ENCODE measurements at places on chromosomes 4 and X. TPM values are rescaled to one million over a fixed set of nuclear protein-coding genes. Genes with fewer than 3 reads are reported as not detected.

Gene IL2
- 1.1 TPM for total RNA-seq

Gene C1QTNF7
- not detected for total RNA-seq

Gene STATH
- not detected for total RNA-seq

Gene TMEM271
- not detected for total RNA-seq

Gene WDFY3
- total RNA-seq: 0.66 TPM

Gene FREM3
- not detected for total RNA-seq

Gene SATL1
- 0.09 TPM for total RNA-seq

Gene WDR17
- 0.26 TPM for total RNA-seq

Gene LRIT3
- total RNA-seq: 0.23 TPM

Gene KCTD8
- not detected for total RNA-seq

Gene NUDT9
- total RNA-seq: 9.6 TPM

Gene GPAT3
- total RNA-seq: 25.9 TPM

Gene FAM9B
- total RNA-seq: not detected

Gene MAGED4B
- total RNA-seq: 0.82 TPM

Gene ITIH6
- total RNA-seq: not detected

Gene LGI2
- not detected for total RNA-seq

Gene SYTL4
- total RNA-seq: not detected

Gene SCRG1
- not detected for total RNA-seq

DNA sequence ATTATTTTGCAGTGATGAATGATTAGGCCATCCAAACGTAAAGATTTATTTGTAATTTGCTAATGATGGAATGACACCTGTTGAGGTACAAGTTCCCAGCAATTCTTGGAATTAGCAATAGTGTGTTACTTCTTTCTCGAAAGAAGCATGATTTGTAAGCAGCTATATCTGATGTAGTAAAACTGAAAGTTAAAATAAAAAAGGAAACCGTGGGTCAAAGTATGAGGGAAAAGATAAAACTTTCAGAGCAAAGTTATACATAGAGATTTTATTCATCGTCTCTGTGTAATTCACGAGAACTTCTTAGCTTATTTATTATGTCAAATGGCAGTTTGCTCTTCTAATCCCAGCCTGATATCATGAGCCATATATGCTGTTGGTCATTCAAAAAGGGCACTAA, 59.0 kb downstream of the NFKB1 start:
- DNase-seq: no peak

- DNase-seq: no peak
These were observed 2.5 kb downstream of the ARSJ start for GRCh38 chr4:113976741-113977525.

DNA sequence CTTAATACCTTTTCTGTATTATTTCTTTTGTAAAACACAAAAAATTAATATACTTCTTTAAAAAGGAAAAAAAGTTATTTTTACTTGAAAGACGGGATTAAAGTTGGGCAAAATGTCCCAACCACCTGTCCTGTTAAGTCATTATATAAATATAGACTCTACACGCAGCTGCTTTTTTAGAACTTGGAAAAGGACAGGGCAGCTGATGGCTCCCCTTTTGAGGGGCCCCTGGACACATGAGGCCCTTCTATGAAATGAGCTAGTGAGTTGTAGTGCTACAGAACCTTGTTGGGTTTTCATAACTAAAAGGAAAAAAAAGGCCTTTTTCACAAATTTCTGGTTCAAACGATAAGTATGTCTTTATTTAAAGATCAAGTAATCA, 600 bp upstream of the BEX2 start:
- no peak for DNase-seq

- no peak for DNase-seq
These were observed 115.7 kb upstream of the GATB start for GRCh38 chr4:151876381-151876988.

GRCh38 chr4:93810340-93810992, 18.1 kb upstream of the ATOH1 start:
- no peak for DNase-seq

DNA sequence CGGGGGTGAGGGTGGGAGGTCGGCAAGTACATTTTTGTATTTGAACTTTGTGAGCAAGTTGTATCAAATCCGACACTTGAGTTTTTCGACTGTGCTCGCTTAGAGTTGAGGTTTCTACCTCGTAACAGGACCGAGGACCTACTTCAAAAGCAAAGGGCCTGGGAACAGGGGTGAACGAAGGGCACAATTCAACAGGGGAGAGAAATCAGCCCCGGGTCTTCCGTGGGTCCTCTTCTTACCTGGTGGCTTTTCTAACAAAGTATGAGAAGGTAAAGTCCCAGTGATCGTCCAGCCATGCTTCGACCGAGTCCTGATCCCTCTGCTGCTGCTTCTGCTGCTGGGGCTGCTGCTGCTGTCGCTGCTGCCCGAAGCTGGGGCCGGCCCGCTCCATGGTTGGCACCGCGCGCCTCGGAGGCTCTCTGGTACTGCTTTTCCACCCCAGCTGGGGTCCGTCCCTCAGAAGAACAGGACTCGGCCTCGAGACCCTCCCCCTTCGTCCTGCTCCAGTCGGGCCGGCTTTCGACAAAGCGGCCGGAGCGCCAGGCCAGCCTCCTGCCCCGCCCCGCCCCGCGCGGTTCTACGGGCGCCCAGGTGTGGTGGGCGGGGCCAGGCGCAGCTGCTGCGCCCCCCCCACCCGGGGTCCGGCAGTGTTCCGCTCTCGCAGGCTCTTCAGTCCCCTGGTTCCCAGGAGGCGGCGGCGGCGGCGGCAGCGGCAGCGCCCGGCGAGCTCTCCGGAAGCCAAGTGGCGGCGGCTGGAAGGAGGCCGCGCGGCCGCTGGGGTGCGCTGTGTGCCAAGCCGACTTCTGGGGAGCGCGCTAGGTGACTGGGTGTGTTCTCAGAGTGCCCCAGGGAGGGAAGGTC, at the start of gene PDE5A:
TSS of gene PDE5A (minus strand) at position 524 of the 861 bp plus-strand sequence. CDS start at position 391, 133 bp downstream.
- peak; percentile 83 for DNase-seq

GRCh38 chrX:130197464-130197863, 25.7 kb downstream of the RAB33A start:
- DNase-seq: no peak

DNA sequence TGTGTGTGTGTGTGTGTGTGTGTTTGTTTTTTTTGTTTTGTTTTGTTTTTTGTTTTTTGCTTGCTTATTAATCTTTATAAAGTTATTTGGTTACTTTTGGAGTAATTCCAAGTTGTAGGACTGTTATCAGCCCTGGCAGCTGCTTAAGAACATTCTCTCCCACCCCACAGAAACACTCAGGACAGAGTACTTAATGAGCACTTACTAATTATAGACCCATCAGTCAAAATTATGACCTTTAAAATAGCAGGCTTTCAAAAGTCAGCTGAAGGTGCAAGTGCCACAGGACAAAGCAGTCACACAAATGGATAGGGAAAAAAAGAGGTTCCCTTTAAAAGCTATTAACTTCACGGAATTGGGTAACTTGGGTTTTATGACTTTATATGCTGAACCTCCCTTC, 69.0 kb downstream of the BEND2 start:
- DNase-seq: no peak

- DNase-seq: no peak
These were observed 1077.6 kb downstream of the FAM133A start for GRCh38 chrX:94751611-94752010.

- no peak for DNase-seq
These were observed 655.2 kb downstream of the RAPGEF2 start for GRCh38 chr4:159758061-159758460.

DNA sequence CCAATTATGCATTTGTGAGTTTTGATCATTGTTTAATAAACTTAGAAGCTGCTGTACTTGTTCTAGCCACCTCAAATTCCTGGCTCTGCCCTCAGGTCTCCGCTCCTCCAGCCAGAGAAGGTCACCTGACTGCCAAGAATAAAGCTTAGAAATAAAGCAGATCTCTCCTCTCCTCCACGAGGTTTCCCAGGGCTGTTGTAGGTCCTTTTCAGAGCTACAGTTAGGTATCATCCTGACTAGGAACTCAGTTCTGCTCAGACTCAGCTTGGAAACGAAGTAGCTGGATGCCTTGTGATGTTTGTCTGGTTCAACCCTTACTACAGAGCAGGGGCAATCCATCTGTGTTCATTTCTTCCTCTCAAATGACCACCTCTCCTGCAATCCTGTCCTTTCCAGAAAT, 79.1 kb upstream of the RAPGEF2 start:
- no peak for DNase-seq

DNA sequence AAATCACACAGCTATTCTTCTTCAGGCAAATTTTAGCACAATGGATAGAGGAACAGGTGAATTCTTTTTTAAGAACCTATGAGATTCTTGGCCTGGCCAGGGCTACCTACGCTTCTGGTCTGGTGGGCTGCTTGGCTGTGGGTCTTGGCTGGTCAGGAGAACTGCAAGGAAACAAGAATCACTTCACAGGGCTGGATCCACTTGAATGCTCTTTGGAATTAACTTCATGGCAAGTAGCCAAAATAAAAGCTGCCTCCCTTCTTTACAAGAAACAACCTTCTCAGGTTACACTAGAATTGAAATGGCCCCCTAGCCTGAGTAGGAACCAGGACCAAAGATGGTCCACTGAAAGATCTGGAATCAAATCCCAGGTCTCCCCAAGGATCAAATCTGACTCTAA, 519.1 kb downstream of the IQCM start:
- no peak for DNase-seq

- no peak for DNase-seq
These were observed 57.1 kb downstream of the MAML3 start for GRCh38 chr4:140096921-140097320.

- no peak for DNase-seq
These were observed 165.7 kb upstream of the STS start for GRCh38 chrX:6981718-6982406.

DNA sequence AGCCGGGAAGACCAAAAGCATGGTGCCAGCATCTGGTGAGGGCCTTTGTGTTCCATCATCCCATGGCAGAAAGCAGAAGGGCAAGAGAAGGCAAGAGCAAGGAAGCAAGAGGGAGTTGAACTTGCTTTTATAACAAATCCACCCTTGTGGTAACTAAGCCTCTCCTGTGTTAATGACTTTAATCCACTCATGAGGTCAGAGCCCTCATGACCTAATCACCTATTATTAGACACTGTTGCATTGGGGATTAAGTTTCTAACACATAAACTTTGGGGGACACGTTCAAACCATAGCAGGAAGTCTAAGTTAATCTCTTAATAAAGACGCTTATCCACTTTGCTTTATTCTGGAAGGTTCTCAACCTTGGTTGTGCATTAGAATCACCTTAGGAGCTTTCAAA, 12.5 kb upstream of the PCYT1B start:
- DNase-seq: no peak

- no peak for DNase-seq
These were observed 114.5 kb upstream of the PCDH7 start for GRCh38 chr4:30605616-30606190.

GRCh38 chrX:30364229-30364628, 55.0 kb upstream of the NR0B1 start:
- no peak for DNase-seq

- no peak for DNase-seq
These were observed 44.1 kb upstream of the SH3RF1 start for GRCh38 chr4:169314906-169315305.

- DNase-seq: no peak
These were observed 287.4 kb downstream of the NR3C2 start for GRCh38 chr4:148154769-148155168.

DNA sequence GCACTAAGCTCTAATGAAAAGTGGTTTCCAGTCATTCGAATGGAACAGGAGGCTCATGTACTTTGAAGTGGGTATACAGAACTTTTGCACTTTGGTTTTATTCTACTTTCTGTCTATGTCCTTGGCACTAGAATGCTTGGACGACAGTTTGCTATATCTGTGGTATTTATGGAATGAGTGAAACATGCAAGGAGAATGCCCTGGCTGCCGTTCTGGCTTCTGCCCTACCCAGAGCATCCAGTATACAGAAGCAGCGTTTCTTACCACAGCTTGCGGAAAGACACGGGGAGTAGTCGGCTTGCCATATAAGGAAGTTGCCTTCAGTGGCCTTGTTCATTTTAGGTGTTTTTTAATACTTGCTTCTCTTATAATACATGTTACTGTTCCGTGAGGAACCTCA, 98.0 kb downstream of the TBL1X start:
- DNase-seq: no peak

DNA sequence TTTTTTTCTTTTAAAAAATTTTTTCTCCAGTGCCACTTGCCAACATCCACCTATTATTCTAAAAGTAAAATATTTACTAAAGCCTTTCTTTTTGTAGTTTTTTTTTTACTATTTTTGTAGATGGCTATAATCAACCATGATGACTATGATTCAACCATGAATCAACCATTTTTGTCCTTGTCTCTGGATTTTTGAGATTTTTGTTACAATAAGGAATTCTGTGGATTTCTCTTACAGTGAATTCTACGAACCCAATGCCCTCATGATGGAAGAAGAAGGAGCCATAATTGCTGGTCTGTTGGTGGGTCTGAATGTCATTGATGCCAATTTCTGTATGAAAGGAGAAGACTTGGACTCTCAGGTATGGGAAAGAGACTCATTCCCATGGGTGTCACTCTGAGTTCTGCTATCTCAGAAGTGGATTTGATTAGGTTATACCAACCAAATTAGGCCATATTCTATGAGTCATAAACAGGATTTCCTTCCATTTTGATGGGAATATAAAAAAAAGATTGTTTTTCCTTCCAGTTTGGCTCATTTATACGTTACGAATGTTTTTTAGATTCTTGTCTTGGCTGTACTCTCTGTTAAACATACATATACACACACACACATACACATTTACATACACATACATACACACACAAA, 46.7 kb downstream of the RUFY3 start:
- no peak for DNase-seq

DNA sequence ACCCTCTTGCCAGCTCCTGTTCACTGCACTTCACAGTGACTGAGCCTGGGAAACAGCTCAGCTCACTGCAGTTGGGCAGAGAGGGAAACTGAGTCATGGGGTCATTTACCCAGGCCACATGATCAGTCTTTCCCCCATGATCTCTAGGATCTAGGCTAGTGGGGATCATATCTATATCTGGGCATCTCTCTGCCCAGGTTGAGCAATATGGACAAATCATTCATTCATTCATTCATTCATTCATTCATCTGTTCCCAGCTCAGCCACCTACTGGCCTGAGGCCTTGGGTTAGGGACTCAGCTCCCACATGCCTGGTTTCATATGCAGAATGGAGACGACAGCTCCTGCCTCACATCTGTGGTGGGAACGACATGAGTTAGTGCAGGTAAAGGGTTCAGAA, 45.3 kb upstream of the HMX1 start:
- DNase-seq: peak; percentile 23

GRCh38 chr4:156496797-156497196, 474.8 kb downstream of the PDGFC start:
- no peak for DNase-seq

- DNase-seq: peak; percentile 69
These were observed 23.2 kb upstream of the SORCS2 start for GRCh38 chr4:7169134-7169533.

- DNase-seq: no peak
These were observed 17.5 kb upstream of the ANXA10 start for GRCh38 chr4:168074861-168075260.

GRCh38 chr4:183611210-183611830, 47.7 kb downstream of the RWDD4 start:
- no peak for DNase-seq

DNA sequence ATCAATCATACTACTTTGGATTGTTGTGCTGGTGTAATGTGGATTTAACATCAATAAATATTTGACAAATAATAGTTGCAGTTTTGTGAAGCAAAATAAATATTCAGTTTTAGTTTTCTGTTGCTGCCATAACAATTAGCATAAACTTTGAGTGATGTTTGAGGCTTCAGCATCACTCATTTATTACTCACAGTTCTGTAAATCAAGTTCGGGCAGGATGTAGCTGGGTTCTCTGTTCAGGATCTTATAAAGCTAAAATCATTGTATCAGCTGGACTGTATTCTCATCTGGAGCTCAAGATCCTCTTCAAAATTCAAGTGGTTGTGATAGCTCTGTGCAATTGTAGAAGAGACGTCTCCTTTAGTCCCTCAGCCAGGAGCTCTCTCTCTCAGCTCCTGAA, 81.7 kb downstream of the CBR4 start:
- no peak for DNase-seq

Measured in activated CD8-positive, alpha-beta memory T cell treated with anti-CD3 and anti-CD28 coated beads, Interleukin-2, amount 10 ng/mL, durations not matched to agents 7 days and 5 days (primary cell).